Frontal cortex (tissue), 4 donors: ENCODE measurements at places on chromosomes 16 and 17. TPM values are rescaled to one million over a fixed set of nuclear protein-coding genes. Genes with fewer than 3 reads are reported as not detected.
A peak's percentile ranks its signal among the peaks of the same experiment; 100 is the strongest.

Gene MYH13
- total RNA-seq, result not detected

Gene LLGL2
- total RNA-seq, result 0.82 TPM

Gene ZACN
- not detected for total RNA-seq

Gene SRCIN1
- total RNA-seq, result 23.6 TPM

Gene CMTM2
- not detected for total RNA-seq

Gene LITAFD
- total RNA-seq, result not detected

Gene ITPRIPL2
- 3.3 TPM for total RNA-seq

Gene HEATR9
- not detected for total RNA-seq

Gene MEOX1
- 0.41 TPM for total RNA-seq

Gene KCNAB3
- total RNA-seq, result 1.2 TPM

Gene TMEM98
- total RNA-seq, result 37.9 TPM

Gene NAGPA
- 14.7 TPM for total RNA-seq

Gene P3H4
- 10.2 TPM for total RNA-seq

- no peak for DNase-seq
Measured at GRCh38 chr16:2507665-2508064, 6.1 kb upstream of the ATP6V0C start.

DNA sequence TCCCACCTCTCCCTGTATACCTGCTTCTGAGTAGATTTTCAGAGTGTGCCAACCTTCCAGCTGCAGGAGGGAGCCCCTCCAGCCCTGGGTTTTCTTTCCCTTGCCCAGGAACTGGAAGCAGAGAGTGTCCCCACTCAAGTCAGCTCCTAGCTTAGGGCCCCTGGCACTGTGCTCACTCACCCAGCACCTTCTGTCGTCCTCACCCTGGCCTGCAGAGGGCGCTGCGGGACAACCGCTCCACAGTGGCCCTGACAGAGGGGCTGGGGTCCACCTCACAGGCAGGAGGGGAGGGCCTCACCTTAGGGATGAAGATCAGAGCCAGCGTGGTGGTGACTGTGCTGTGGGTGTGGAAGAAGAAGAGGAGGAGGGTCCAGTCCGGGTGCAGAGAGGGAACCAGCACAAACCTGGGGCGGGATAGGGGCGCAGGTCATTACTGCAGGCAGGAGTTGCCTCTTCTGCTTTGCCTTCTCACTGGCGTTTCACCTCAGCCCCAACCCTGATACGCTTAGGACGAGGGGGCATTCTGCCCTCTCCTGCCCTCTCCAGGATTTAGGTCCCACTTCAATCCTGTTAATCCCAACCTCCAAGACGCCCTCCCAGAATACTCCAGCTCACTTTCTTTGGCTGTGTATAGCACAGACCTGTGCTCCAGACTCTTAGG lies 10.0 kb downstream of the GPR179 start:
- DNase-seq, result no peak

- DNase-seq, result no peak
Measured at GRCh38 chr16:49275050-49275730, 6.4 kb downstream of the CBLN1 start.

- DNase-seq, result no peak
Measured at GRCh38 chr16:83550183-83550569, 257.6 kb upstream of the HSBP1 start.

GRCh38 chr17:63497708-63498483 lies 21.0 kb downstream of the ACE start:
- no peak for DNase-seq

- no peak for DNase-seq
Measured at GRCh38 chr16:89034971-89035668, 58.1 kb upstream of the CBFA2T3 start.

GRCh38 chr16:57092786-57093411 lies 516 bp downstream of the CPNE2 start:
- peak; percentile 77 for DNase-seq

DNA sequence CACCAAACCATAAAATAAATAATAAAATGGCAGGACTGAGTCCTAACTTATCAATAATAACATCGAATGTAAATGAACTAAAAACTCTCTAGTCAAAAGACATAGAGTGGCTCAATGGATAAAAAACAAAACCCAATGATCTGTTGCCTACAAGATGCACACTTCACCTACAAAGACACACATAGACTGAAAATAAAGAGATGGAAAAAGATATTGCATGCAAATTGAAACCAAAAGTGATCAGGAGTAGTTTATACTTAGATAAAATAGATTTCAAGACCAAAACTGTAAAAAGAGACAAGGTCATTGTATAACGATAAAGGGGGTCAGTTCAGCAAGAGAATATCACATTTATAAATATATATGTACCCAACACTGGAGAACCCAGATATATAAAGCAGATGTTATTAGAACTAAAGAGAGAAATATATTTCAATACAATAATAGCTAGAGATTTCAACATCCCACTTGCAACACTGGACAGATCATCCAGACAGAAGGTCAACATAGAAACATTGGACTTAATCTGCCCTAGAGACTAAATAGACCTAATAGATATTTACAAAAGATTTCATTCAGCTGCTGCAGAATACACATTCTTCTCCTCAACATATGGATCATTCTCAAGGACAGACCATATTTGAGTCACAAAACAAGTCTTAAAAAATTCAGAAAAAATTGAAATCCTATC lies 29.8 kb downstream of the SLC47A2 start:
- no peak for DNase-seq

GRCh38 chr17:17420561-17421269 lies 56.1 kb upstream of the MED9 start:
- no peak for DNase-seq

DNA sequence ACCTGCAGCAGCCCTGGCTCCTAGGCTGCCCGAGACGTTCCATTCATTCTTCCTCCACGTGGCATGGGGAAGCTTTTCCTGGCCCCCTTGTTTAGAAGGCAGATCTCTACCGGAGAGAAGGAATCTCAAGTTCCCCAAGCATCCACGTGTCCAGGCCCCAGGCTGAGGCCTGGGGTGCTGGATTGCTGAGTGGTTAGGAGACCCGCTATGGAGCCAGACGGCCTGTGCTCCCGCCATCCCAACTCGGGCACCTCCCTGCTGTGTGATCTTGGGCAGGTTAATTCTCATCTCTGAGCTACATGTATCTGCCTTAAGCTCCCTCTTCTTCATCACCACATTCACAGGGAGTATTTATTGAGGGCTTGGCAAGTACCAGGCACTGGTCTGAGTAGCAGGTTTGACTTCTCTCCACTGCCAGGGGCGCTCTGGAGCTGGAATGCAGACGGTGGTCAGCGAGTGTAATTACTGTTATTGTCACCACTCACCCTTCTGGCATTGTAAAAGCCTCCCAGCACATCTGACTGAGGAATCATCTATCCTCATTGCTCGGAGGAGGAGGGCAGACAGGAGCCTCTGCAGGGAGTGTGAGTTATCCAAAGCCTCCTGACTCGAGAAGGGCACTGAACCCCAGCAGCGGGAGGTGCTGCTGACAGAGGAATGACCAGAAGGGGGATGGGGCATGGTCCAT lies 1.1 kb upstream of the ADGRG1 start:
- no peak for DNase-seq

GRCh38 chr17:62751060-62751691 lies 56.9 kb downstream of the MARCHF10 start:
- DNase-seq, result no peak

- no peak for DNase-seq
Measured at GRCh38 chr16:14409563-14409962, 220.5 kb downstream of the PARN start.

- DNase-seq, result no peak
Measured at GRCh38 chr17:28133562-28133970, 91.1 kb downstream of the NLK start.

GRCh38 chr17:29617125-29617480 lies 5.6 kb downstream of the CORO6 start:
- peak; percentile 74 for DNase-seq

DNA sequence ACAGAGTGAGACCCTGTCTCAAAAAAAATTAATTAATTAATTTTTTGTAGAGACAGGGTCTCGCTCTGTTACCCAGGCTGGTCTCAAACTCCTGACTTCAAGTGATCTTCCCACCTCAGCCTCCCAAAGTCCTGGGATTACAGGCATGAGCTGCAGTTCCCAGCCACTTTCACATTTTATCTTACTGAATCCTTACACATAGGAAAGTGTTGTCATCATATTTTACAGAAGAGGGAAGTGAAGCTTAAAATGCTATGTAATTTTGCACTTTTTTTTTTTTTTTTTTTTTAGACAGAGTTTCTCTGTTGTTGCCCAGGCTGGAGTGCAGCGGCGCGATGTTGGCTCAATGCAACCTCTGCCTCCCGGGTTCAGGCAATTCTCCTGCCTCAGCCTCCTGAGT lies 21.1 kb upstream of the ZNF629 start:
- no peak for DNase-seq

- DNase-seq, result peak; percentile 52
Measured at GRCh38 chr17:2982854-2983253, 80.6 kb downstream of the OR1D5 start.

GRCh38 chr17:40306395-40306794 lies 2.6 kb upstream of the RARA start:
- no peak for DNase-seq

DNA sequence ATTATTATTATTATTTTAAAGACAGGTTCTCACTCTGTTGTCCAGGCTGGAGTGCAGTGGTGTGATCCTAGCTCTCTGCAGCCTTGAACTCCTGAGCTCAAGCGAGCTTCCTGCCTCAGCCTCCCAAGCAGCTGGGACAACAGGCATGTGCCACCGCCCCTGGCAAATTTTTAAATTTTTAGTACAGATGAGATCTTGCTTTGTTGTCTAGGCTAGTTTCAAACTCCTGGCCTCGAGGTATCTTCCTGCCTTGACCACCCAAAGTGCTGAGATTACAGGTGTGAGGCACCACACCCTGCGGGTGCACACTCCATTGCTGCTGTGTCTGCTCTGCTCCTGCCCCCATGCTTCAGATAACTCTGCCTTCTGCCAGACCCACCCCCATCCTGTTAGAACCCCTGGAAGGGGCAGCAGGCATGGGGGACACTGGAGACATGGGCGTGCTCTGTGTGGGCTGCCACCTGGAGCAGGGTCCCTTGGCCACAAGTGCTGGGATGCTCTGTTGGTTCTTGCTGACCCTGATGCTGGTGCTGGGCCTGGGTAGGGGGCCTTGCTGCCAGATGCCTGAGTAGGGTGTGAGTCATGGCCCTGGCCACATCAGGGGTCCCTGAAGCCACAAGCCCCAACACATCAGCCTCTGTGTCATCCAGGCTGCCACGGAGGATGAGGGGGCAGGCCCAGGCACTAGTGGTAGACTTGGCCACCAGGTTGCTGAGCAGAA lies 2.6 kb downstream of the GGT6 start:
- DNase-seq, result no peak

GRCh38 chr17:40178021-40178601 lies 841 bp downstream of the RAPGEFL1 start:
- no peak for DNase-seq

GRCh38 chr16:56423584-56424403 lies 1.6 kb downstream of the AMFR start:
- no peak for DNase-seq

- DNase-seq, result no peak
Measured at GRCh38 chr17:60224064-60224463, 74.3 kb downstream of the CA4 start.

DNA sequence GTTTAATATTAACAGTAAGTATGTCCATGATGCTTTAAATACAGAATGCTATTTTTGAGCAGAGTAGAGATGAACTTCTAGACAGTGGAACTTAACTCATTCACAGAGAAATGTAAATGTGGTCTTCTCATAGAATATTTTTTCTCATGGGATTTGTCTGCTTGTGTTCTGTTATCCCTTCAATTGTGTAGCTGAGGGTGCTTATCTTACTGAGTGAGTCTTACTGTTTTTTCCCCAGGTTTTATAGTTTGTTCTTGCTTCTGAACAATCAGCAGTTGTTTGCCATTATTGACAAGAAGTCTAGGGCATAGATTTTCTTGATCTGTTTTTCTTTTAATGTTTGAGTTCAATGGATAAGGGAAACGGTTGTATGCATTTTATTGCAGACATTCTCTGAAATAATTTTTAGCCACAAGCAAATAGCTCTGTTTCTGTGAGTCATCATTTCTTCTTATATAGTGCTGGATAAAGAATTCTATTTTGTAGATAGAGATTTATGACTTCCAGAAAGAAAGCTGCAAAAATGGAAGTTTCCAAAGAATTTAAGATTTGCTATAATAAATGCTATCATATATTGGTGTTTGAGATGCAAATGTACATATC lies 60.5 kb downstream of the NF1 start:
- no peak for DNase-seq

DNA sequence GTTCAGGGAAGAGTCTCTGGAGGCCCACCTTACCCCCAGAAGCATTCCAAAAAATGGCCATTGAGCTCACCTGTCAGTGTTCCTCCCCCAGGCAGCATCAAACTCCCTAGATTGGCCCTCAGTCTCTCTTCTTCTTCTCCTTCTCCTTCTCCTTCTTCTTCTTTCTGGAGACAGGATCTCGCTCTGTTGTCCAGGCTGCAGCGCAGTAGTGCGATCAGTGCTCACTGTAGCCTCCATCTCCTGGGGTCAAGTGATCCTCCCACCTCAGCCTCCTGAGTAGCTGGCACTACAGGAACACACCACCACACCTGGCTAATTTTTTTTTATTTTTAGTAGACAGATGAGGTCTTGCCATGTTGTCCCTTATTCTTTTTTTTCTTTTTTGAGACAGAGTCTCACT lies 16.4 kb upstream of the WNT3 start:
- DNase-seq, result no peak

DNA sequence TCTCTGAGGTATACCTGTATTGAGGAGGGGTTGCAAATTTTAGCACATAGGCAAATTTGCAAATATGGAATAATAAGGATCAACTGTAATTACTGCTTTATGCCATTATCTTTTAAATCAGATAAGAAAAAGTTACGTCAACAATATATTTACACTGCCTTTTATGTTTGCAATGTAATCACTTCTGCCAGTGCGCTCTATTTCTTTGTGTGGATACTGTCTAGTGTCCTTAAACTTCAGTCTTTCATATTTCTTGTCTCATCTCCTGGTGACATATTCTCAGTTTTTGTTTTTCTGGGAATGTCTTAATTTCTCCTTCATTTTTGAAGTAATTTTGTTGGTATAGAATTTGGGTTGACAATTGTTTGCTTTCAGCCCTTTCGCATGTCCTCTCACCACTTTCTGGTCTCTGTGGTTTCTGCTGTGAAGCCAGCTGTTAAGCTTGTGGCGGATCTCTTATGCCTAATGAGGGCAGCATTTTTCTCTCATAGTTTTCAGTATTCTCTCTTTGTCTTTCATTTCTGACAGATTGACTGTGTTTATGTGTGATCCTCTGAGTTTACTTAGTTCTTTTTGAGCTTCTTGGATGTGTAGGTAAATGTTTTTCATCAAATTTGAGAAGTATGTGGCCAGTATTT lies 37.6 kb upstream of the ABCC11 start:
- DNase-seq, result no peak

- no peak for DNase-seq
Measured at GRCh38 chr16:66260522-66261254, 105.8 kb upstream of the CDH5 start.

DNA sequence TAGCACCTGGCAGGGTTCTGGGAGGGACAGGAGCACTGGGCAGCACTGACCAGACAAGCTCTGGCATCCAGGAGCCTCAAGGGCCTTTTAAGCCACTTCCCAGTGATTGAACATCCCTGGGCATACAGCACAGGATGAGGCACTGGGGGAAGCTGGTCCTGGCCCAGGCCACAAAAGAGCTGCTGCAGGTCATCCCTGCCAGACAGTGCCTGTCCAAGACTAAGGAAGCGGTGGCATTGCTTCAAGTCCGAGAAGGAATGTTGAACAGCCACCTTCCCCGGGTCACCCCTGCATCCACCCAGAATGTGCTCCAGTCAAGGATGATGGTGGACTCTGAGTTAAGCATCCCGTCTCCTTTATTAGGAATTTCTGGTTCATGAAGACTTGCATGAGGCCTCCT lies 1.2 kb upstream of the OSBPL7 start:
- no peak for DNase-seq
